ENCODE measurements at places on chromosomes 16 and 17. TPM values are rescaled to one million over a fixed set of nuclear protein-coding genes. Genes with fewer than 3 reads are reported as not detected.
A peak's percentile ranks its signal among the peaks of the same experiment; 100 is the strongest.

GRCh38 chr17:50931144-50931908 lies 65.2 kb upstream of the TOB1 start:
- DNase-seq = peak; percentile 81

The ZNF830 gene
- total RNA-seq = 20.2 TPM

The PPM1E gene
- 13.5 TPM for total RNA-seq

DNA sequence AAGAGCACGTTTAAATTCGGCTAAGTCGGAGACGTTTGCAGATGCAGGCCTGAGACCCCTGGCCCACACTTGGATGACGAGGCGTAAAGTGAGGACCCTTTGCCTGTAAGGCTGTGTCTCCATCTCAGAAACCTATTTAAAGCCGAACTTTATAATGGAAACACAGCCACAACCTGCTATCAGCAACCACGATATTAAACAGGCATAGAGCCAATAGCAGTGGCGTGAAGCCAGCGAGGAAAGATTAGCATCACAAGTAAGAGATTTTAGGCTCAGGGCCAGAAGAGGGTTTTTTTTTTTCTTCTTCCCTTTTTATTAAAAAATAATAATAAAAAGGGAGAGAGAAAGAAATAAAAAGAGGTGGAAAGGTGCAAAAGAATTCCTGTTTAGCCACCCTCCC lies 111.3 kb upstream of the NOL11 start:
- DNase-seq = no peak

DNA sequence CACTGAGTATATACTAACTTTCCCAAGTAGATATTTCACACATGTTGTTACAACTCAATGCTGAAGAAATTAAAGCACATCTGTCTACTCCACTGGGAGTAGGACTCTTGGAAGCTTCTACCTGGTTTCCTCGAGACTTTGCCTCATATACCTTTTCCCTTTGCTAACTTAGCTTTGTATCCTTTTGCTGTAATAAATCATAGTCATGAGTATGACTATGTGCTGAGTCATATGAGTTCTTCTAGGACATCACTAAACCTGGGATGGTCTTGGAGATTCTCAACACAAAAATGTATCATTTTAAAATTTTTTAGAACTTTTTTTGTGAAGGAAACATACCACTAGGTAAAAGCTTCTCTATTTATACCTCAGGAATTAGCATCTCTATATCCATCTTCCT lies 39.8 kb downstream of the ABCA5 start:
- DNase-seq = no peak

The SMTNL2 gene
- total RNA-seq = 4.3 TPM

- DNase-seq = no peak
These were observed 15.5 kb upstream of the TIMP2 start for GRCh38 chr17:78940708-78941107.

The ABCC6 gene
- 0.87 TPM for total RNA-seq

DNA sequence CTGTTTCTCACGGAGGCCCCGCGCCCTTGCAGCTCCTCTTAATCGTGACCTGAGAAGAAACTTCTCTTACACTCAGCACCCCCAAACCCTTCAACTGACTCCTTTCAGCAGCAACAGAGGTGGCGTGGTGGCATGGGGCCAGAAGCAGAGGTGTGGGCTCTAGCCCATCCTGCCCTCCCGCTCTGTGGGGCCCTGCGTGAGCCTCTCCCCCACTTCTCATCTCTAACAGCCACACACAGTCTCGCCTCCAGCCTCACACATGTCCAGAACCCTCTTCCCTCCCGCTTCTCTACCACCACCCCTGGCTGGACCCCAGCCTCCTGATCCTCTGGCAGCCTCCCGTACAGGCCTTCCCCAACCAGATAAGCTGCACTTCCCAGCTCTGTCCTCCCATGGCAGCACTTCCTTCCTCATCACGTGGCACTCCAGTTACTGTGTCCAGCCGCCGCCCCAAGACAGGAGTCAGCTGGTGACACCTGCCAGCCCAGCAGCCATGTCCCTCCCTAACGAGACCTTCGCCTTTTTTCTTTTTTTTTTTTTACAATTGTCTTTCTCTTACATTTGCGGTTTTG lies 30.5 kb downstream of the NSMCE1 start:
- DNase-seq = no peak

GRCh38 chr17:13961265-13961664 lies 108.0 kb upstream of the COX10 start:
- no peak for DNase-seq

- peak; percentile 14 for DNase-seq
These were observed 479.9 kb upstream of the RBFOX1 start for GRCh38 chr16:6852643-6853225.

GRCh38 chr17:79803997-79804855 lies 7.3 kb upstream of the CBX8 start:
- DNase-seq = no peak

The LRRC46 gene
- total RNA-seq = 28.3 TPM

All from testis (tissue), 5 donors.